ENCODE measurements at places on chromosomes 4 and X.

DNA sequence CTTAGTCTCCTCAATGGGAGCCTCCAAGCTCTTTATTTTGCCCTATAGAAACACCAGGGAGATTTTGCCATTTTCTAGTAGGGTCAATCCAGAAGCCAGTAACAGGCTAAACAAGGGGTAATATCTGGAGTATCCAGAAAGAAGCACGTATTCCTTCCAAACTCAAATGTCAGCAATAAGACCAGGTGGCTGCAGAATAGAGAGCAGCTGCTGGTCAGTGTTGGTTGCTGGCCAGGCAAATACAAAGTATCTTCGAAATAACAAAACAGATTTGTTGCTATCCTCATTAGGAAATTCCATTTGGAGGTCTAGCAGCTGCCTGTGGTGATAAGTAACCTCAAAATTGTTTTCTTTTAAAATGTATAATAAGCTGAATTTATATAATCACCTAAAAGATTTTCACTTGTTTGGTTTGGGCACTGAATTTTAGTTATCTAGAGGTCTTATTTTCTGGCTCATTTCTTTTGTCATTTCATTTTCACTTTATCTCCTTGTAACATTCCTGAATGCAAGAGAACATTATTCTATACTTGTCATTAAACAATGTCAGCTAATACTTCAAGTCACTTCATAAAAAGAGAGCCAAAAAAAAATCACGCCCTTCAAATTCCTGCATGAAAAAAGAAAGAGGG lies 320.6 kb downstream of the DTHD1 start:
- DNase-seq, result no peak

GRCh38 chrX:135974279-135974856 lies 580 bp upstream of the MMGT1 start:
- no peak for DNase-seq

- DNase-seq, result no peak
Measured at GRCh38 chr4:95867919-95868318, 28.0 kb downstream of the PDHA2 start.

DNA sequence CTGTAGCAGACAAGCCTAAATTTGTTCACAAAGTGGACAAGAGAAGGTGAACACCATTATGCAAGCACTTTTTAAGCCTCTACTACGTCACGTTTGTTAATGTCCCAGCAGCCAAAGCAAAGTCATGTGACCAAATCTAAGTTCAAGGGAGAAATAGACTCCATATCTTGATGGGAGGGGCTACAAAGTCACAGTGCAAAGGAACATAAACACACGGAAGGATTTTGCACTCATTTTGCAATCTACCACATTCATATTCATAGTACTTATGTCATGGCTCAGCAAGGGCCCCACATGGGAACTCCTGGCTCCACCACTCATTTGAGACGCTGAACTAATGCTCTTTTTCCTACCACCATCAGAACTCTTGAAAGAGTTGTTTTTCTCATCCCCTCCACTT lies 139.0 kb upstream of the JADE1 start:
- DNase-seq, result no peak

- DNase-seq, result no peak
Measured at GRCh38 chr4:75004755-75005668, 72.1 kb downstream of the PARM1 start.

DNA sequence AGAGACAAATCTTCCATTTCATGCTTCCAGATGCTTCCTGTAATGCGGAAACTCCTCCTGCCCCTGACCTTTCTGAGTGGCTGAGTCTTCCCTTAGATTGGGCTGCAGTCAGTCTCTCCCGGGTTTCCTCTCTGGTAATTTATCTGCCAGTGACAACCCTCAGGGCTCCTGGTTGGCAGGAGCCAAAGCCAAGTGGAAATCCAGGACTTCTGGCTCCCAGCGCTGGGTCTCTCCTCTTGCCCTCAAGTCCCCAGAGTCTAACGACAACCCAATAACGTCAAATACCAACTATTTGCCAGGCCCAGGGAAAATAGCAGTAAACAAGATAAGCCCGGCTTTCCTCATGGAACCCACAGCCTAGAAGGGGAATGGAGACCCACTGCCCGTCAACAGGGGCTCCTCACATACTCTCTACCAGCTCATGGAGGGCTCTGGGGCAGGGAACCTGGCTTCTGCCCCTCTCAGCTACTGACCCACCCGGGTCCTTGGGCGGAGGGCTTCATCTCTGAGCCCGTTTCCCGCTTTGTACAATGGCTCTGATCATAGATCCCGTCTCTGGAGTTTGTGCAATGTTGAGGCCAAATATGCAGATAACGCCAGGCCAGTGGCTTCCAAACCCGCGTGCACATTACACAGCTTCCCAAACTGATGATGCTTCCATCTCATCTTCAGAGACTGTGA lies 1.1 kb upstream of the TBC1D14 start:
- no peak for DNase-seq

GRCh38 chr4:134070174-134070573 lies 131.4 kb downstream of the PABPC4L start:
- DNase-seq, result no peak

GRCh38 chr4:119031218-119031617 lies 104.4 kb upstream of the MYOZ2 start:
- DNase-seq, result no peak

DNA sequence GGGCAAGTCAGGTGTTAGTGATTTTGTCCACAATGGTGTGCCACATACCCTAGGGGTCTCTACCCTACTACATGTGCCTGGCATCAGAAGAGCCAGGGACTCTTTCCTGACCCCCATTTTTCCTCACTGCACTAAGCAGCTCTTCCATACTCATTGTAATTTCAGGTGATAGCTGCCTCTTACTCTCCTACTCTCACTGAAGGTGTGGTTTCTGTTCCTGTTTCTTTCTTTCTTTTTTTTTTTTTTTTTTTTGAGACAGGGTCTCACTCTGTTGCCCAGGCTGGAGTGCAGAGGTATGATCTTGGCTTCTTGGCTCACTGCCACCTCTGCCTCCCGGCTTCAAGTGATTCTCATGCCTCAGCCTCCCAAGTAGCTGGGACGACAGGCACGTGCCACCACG lies 164.9 kb upstream of the USP9X start:
- DNase-seq, result no peak

DNA sequence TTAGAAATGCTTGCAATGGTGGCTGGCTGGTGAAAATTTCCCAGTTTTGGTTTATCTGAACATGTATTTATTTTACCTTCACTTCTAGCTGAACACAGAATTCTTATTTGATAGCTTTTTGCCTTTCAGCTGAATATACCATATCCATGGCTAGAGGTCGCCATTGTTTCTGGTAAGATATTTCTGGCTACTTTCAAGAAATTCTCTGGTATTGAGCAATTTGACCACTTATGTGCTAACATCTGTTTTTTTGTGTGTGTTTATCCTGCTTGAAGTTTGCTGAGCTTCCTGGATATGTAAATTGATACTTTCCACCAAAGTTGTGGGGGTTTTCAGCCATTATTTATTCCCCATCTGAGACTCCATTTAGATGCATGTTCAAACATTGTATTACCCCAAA lies 75.4 kb downstream of the FBXW7 start:
- DNase-seq, result peak; percentile 85

GRCh38 chr4:126610933-126611332 lies 1021.8 kb upstream of the INTU start:
- DNase-seq, result no peak

DNA sequence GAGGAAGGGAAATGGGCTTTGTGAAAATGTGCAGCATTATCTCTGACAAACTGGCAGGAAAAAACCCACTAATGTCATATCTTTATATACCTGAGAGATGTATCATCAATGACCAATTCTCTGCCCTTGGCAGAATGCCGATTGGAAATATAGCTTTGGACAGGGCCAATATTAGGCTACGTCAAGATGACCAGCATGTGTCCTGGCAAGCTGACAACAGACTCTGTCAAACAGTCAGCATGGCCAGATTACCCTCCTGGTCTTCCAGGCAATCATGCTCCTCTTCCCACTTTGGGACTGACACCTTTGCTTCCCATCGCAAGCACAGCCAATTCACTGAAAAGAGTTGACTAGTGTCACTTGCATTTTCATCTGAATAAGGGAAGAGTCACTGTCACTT lies 57.0 kb downstream of the SORBS2 start:
- DNase-seq, result no peak

- DNase-seq, result no peak
Measured at GRCh38 chr4:137968956-137969678, 273.0 kb downstream of the SLC7A11 start.
